ENCODE measurements at places on chromosomes 5 and 9. TPM values are rescaled to one million over a fixed set of nuclear protein-coding genes. Genes with fewer than 3 reads are reported as not detected.

The HRCT1 gene
- total RNA-seq: not detected

DNA sequence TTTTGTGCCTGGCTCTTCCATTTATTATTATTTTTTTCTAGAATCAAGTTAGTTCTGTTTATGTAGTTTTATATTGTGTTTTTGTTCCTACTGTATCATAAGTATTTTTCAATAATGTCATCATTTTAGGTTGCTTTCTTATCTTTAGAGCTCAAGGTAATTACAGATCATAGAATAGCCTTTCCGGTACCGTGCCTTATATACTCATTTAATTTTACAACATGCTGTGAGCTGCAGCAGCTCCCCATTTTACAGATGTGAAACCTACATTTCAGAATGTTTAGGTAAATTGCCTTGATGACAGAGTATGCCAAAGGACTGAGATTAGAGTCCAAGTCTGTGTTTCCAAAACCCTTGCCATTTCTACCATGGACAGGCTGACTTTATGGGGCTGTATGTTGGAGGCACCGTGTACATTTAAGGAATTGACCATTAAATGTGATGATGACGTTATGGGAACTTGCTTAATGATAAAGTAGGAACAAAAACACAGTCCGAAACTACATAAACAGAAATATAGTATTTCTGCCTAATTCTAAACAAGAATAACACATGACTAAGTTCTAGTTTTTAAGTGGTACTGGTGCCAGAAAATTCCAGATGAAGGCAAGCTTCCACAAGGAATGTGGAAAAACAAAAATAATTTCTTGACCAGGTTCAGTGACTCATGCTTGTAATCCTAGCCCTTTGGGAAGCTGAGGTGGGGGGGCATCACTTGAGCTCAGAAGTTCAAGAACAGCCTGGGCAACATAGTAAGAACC is 97.7 kb downstream of the IQGAP2 start:
- no peak overlapping the region for H3K4me3 ChIP-seq
- no peaks in the 10 kb centered on the region for H3K36me3 ChIP-seq
- H3K27me3 ChIP-seq: no peaks in the 10 kb centered on the region
- H3K4me1 ChIP-seq: peaks cover 10% of the 10 kb centered on the region
- DNase-seq: no peak
- no peak overlapping the region for H3K27ac ChIP-seq

The ZDHHC11 gene
- total RNA-seq: 5.0 TPM

The CKMT2 gene
- total RNA-seq: not detected

DNA sequence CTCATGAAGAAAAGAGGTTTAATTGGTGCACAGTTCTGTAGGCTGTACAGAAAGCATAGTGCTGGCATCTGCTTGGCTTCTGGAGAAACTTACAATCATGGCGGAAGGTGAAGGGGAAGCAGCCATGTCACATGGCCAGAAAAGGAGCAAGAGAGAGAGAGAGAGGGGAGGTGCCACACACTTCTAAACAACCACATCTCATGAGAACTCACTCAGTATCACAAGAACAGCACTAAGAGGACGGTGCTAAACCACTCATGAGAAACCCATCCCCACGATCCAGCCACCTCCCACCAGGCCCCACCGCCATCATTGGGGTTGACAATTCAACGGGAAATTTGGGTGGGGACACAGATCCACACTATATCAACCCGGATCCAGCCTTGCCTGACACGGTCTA is 28.8 kb upstream of the IER5L start:
- 0 out of 2 replicates have a peak, but pooled peaks cover 3% of the 10 kb centered on the region for H3K4me1 ChIP-seq
- H3K36me3 ChIP-seq: no peaks in the 10 kb centered on the region
- no peak for DNase-seq
- no peak overlapping the region for H3K27ac ChIP-seq

DNA sequence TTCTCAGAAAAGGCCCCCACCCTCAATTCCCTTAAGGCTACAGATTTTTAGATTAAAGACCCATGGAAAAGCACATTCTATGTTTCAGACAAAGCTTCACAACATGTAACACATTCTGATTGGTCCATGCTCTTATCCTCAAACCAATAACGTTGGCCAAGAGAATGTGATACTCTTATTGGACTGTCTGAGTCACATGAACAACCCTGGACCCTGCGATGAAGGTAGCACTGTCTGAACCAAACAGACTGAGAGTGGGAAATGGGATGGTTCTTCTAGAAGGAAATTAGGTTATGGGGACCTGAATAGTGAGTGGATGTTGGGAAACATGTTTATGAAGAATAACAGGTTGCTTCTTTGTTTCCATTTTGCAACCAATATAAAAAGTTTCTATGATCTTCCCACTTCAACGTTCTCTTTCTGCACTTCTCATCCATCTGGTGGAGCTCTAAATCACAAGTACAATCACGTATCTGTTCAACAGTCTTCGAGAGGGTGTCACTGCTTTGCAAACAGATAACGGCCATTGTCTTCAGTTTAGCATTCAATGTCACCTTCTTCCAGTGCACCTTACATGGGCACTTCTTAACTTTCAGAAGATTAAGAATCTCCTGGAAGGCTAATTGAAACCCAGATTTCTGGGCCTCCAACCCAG is 81.6 kb downstream of the PTCH1 start:
- H3K36me3 ChIP-seq: no peaks in the 10 kb centered on the region
- no peaks in the 10 kb centered on the region for H3K27me3 ChIP-seq
- H3K4me3 ChIP-seq: no peak overlapping the region
- no peak overlapping the region for H3K27ac ChIP-seq
- no peaks in the 10 kb centered on the region for H3K4me1 ChIP-seq
- DNase-seq: no peak

DNA sequence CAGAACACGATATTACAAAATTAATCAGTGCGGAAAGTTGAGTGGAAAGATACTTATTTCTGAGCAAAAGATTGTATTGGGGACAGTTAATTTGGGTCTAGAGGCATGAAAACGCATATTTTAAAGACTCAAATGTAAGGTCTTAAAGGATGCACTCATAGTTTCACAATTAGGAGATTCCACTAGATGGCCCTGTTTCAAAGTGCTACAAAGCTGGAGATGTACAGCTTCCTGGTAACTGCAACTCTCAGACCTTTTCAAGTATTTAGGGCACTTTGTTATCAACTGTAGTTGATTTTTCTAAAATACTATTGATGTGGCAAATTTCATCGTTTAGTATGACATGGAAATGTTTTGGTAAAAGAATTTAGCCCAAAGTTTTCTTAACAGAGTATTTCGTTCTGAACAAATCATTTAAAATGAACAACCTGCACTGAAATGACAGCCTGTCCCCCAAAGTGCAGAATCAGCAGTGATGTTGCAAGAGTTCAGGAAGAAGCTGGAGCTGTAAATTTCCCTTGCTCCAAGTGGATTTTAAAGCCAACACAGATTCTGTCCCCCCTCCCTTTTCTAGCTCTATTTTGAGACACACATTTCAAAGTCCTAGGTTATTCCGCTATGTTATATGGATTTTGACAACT is 16.2 kb upstream of the NDUFB6 start:
- no peak overlapping the region for H3K27ac ChIP-seq
- no peaks in the 10 kb centered on the region for H3K36me3 ChIP-seq
- DNase-seq: peak; percentile 31
- no peaks in the 10 kb centered on the region for H3K27me3 ChIP-seq

- no peak overlapping the region for H3K27ac ChIP-seq
- H3K27me3 ChIP-seq: no peaks in the 10 kb centered on the region
- H3K4me1 ChIP-seq: no peaks in the 10 kb centered on the region
- H3K36me3 ChIP-seq: no peaks in the 10 kb centered on the region
- no peak for DNase-seq
Measured at GRCh38 chr5:111434800-111435199, 77.5 kb downstream of the STARD4 start.

DNA sequence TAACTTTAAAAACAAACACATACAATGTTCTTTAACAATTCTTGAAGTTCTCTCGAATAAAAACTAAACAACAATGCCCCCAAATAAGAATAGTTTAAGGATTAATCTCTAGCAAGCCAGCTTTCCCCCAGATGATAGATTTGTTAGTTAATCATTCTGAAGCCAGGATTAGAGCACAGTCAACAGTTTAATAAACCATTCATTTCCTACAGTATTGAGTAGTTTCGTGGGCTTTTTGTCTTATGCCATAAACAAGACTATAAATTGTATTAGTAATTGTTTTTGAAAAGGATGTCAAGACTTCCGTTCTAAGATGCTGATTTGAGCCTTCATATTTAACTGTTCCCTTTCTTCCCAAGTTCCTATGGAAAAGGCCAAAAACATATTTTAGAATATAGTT is 136.6 kb downstream of the PIK3R1 start:
- H3K36me3 ChIP-seq: no peaks in the 10 kb centered on the region
- H3K27ac ChIP-seq: no peak overlapping the region
- no peaks in the 10 kb centered on the region for H3K4me1 ChIP-seq
- H3K4me3 ChIP-seq: no peak overlapping the region

The PCDHB5 gene
- total RNA-seq: not detected

- H3K4me1 ChIP-seq: no peaks in the 10 kb centered on the region
- no peak overlapping the region for H3K27ac ChIP-seq
- no peak for DNase-seq
- H3K36me3 ChIP-seq: no peaks in the 10 kb centered on the region
- no peak overlapping the region for H3K4me3 ChIP-seq
- H3K27me3 ChIP-seq: no peaks in the 10 kb centered on the region
Measured at GRCh38 chr5:14768508-14769365, 102.8 kb downstream of the ANKH start.

The EGFLAM gene
- total RNA-seq: not detected

DNA sequence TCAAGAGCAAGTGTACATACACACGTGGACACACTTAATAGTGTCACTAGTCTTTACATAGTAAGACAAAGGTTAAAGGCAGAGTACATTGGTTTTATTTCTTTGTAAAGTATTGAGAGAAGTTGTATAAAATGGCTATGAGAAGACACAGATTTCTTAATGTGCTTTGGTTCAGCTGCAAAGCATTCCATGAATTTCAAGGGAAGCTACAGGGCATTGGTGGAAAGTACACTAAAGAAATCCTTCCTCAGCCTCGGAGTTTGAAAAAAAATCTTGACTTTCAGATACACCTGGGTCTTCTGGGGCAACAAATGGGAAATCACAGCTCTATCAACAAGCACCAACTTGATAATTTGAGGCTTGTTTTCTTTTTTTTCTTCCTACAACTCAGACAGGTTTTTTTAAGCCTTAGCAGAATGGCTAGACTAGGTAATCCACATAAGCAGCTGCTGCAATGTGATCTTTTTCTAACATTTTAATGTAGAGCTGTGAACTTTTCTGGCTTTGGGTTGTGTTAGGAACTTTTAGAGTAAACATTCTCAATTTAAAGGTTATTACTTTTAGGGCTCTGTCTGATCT is 140.4 kb upstream of the FST start:
- no peaks in the 10 kb centered on the region for H3K4me1 ChIP-seq
- no peaks in the 10 kb centered on the region for H3K27me3 ChIP-seq
- no peak for DNase-seq
- H3K4me3 ChIP-seq: no peak overlapping the region
- no peaks in the 10 kb centered on the region for H3K36me3 ChIP-seq

The TUSC1 gene
- total RNA-seq: 2.4 TPM

GRCh38 chr9:122263699-122264349 is 816 bp downstream of the RBM18 start:
- H3K4me1 ChIP-seq: 0 out of 2 replicates have a peak, but pooled peaks cover 3% of the 10 kb centered on the region
- DNase-seq: no peak
- no peaks in the 10 kb centered on the region for H3K27me3 ChIP-seq
- peak overlapping the region; percentile 99 for H3K27ac ChIP-seq
- H3K36me3 ChIP-seq: no peaks in the 10 kb centered on the region

The BTNL9 gene
- 8.4 TPM for total RNA-seq

The CDC26 gene
- total RNA-seq: 29.3 TPM

The ADAMTS12 gene
- not detected for total RNA-seq

- H3K4me1 ChIP-seq: no peaks in the 10 kb centered on the region
- H3K36me3 ChIP-seq: no peaks in the 10 kb centered on the region
- H3K4me3 ChIP-seq: no peak overlapping the region
- H3K27me3 ChIP-seq: no peaks in the 10 kb centered on the region
- H3K27ac ChIP-seq: no peak overlapping the region
- DNase-seq: no peak
Measured at GRCh38 chr9:93079371-93079770, 16.6 kb upstream of the CARD19 start.

GRCh38 chr5:1037671-1038416 is 29.2 kb downstream of the NKD2 start:
- no peak overlapping the region for H3K4me3 ChIP-seq
- H3K36me3 ChIP-seq: no peaks in the 10 kb centered on the region
- no peaks in the 10 kb centered on the region for H3K27me3 ChIP-seq
- DNase-seq: no peak
- H3K4me1 ChIP-seq: no peaks in the 10 kb centered on the region

DNA sequence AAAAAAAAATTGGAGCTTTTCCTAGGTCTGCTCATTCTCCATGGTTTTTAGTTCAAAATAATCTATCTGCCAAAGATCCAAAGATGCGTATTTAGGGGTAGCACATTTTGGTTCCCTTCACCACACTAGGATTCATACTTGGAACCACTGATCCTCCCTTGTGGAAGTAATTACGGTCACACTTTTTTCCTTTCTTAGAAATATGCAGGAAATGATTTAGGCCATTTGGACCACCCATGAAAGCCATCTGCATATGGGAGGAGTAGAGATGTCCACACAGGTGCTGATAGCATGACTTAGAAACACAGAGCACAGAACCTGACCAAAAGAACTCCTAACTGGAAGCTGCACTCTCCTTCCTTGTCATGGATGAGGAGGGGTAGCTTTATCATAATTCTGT is 105.9 kb upstream of the RAI14 start:
- H3K4me1 ChIP-seq: peaks cover 10% of the 10 kb centered on the region
- peak overlapping the region; percentile 24 for H3K27ac ChIP-seq
- H3K27me3 ChIP-seq: no peaks in the 10 kb centered on the region
- H3K36me3 ChIP-seq: no peaks in the 10 kb centered on the region

The TAF11L10 gene
- not detected for total RNA-seq

DNA sequence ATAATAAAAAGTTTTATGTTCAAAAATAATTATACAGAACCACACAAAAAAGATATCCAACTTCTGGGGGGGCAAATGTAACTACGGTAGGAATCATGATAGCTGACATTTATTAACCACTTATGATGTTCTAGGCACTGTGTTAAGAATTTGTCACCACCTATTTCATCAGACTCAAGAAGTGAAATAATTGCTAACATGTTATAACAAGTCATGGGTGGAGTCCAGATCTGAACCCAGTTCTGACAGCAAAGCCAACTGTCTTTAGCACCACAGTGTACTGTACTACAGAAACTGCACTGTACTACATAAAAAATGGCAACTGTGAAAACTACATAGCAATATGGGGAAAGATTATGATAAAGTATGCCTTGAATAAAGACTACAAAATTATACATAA is 3.0 kb upstream of the SAP30L start:
- peaks cover under 1% of the 10 kb centered on the region for H3K36me3 ChIP-seq
- H3K27ac ChIP-seq: no peak overlapping the region
- no peaks in the 10 kb centered on the region for H3K4me1 ChIP-seq
- no peaks in the 10 kb centered on the region for H3K27me3 ChIP-seq

The GPRIN1 gene
- 3.9 TPM for total RNA-seq

GRCh38 chr5:111158105-111158744 is 66.0 kb upstream of the CAMK4 start:
- no peak overlapping the region for H3K4me3 ChIP-seq
- no peaks in the 10 kb centered on the region for H3K27me3 ChIP-seq
- peak; percentile 65 for DNase-seq
- no peaks in the 10 kb centered on the region for H3K36me3 ChIP-seq
- H3K27ac ChIP-seq: no peak overlapping the region
- no peaks in the 10 kb centered on the region for H3K4me1 ChIP-seq

All from Caco-2 (cell line).